ENCODE measurements at places on chromosomes 4 and X.
A peak's percentile ranks its signal among the peaks of the same experiment; 100 is the strongest.

DNA sequence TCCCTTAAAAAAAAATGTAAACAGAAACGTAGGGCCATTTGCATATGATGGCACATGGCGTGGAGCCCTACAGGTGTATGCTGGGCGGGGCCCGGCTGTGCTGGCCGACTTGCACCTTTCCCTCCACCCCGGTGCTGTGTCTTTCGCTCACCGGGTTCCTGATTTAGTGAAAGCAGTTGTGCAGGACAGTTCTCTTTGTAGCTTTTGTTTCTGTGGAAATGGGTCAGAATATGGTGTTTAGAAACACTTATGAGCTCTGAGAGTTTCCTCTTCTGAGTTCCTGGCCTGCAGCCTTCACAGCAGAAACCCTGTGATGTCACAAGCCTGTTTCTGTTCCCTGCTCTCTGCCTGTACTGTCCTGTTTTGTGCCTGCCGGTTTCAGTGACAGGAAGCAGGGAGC is 22.5 kb upstream of the MSANTD1 start:
- DNase-seq: no peak

DNA sequence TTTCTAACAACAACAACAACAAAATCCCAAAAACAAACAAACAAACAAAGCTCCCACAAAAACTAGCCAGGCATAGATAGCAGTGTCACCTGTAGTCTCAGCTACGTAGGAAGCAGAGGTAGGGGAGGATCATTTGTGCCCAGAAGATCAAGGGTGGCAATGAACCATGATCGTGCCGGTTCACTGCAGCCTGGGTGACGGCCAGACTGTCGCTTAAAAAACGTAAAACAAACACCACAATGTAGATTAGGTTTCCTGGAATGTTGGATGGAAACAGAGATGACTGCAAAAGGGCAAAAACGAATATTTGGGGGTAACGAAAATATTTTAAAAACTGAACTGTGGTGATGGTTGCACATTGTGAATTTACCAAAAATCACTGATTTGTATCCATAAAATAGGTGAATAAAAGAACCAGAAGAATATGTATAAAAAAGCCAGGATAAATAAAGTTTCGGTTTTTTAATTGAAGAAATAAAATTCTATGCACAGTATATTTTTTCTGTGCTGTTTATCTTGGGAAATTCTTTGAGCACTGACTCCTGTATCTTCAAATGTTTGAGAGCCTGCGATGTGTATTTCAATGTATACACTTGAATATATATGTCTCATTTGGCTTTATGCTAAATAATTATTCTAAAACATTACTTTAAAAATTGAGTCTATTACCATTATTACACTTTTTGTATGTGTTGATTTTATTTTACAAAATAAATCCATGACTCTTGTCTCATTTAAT is 1477.0 kb downstream of the PCDH7 start:
- DNase-seq: no peak

- DNase-seq: no peak
Measured at GRCh38 chrX:96440941-96441340, 243.7 kb upstream of the DIAPH2 start.

DNA sequence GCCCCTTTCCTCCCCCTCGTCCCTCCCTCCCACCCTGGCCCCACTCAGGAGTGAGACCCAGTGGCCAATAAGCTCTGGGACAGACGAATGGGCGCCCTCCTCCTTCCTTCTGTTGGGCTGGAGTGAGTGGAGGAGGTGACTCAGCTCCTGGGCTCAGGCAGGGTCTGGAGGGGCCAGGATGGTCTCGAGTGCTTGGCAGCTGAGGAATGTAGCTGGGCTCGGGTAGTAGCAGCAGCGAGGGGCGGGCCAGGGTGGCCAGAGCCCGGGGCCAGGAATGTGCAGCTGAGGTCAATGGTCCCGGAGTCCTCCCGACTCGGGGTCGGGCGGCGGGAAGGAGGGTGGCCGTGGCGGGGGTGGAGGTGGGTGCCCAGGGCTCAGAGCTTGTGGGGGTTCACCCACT is 15.0 kb downstream of the G6PD start:
- DNase-seq: peak; percentile 31

DNA sequence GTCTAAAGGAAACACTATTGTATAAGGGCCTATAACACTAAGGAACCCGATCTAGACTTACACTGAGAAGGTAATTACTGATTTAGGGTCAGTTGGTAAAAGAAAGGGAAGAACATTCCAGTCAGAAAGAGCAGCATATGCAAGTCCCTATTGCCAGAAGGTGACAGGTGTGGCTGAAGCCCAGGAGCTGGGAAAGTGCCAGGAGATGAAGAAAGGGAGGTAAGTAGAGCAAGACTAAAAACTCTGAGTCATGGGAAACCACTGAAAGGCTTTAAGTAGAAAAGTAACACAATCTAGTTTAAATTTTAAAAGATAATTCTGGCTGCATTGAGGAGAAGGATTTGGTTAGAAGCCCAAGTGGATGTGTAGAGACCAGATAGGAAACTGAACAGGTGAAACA is 77.7 kb upstream of the INTU start:
- DNase-seq: no peak

DNA sequence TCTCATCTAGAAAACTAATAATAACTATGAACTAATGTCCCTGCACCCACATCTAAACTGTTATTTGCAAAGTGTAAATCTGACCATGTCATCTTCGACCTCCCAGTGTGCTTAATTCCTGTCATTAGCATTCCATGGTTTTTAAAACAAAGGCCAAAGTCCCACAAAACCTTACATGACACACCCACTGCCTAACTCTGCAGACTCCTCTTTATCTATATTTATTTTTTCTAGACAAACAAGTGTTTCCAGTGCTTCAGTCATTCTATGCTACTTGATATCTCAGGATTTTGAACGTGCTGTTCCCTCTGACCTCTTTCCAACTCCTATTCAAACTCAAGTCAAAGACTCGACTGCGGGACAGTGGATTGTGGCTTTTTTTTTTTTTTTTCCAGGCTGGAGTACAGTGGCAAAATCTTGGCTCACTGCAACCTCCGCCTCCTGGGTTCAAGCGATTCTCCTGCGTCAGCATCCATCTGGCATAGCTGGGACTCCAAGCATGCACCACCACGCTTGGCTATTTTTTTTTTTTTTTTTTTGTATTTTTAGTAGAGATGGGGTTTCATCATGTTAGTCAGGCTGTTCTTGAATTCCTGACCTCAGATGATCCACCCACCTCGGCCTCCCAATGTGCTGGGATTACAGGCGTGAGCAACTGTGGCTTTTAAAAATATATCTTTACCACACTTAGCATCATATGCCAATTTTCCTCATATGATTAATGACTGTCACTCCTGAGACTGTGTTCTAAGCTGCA is 1511.0 kb downstream of the ARAP2 start:
- no peak for DNase-seq

DNA sequence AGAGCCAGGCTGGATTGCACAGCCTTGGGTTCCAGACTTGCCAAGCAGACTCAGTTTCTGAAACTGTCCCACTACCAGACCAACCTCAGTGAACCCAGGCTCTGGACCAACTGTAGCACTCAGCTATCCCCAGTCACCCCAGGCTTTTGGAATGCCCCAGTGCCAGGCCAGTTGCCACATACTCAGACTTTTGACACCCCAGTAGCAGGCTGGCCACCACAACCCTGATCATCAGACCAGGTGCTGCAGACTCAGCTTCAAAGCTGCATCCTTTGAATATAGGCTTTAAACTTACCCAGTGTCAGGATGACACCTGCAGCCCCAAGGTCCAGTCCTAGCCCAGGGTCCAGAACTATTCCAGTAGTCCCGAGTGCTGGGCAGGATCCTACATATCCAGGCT is 1389.9 kb downstream of the ARAP2 start:
- DNase-seq: no peak

- DNase-seq: peak; percentile 89
Measured at GRCh38 chr4:27010334-27010940, 149.8 kb downstream of the STIM2 start.

- DNase-seq: no peak
Measured at GRCh38 chr4:47478804-47479203, 6.3 kb upstream of the ATP10D start.
